ENCODE measurements at places on chromosomes 7 and 10.

GRCh38 chr10:92811986-92812385 lies 36.3 kb upstream of the EXOC6 start:
- DNase-seq, result no peak

DNA sequence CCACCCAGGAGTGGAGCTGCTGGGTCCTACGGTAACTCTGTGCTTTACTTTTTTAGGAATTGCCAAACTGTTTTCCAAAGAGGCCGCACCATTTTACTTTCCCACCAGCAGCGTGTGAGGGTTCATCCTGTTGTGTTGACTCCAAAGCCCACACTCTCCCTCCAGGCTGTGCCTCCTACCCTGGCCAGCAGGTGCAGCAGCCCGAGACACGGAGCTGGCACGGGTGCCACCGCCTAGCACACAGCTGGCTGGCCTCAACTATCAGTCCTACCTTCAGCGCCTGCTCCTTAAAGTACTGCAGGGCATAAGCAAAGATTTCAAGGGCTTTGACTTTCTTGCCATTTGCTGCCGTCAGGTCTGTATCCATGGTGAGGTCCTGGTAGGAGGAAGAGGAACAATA lies 44.0 kb downstream of the HSPA12A start:
- no peak for DNase-seq

DNA sequence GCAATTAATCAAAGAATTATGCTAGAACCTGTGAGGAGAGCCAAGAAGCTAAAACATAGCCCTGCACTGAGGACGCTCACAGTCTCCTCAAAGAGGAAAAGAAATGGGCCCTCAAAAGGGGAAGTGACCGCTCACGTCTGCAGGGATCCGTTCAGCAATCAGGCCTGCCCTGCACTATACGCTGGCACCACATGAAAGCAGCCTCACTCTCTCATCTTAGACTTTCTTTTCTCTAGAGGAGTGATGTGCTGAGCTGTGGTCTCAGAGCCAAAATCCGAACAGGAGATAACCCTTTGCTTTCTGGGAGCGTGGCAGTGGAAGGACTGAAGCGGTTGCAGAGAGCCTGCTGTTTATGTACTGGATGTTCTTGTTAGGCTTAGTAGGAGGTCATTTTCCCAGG lies 6.3 kb upstream of the IL2RA start:
- DNase-seq, result no peak

DNA sequence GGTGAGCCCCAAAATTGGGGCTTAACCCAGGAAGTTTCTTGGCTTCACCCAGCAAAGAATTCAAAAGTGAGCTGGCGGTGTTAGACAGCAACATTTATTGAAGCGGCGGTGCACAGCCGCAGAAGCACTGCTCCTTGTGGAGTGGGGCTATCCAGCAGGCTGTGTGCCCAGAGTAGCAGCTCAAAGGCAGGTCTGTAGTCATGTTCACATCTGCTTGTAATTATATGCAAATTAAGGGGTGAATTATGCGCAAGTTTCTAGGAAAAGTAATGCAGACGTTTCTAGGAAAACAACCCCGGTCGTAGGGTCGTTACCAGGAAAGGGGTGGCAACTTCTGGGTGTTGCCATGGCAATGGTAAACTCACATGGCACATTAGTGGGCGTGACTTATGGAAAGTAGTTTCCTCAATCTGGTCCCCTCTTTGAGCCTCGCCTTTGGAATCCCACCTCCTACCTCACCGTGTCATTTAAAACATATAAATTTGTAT lies 13.7 kb upstream of the KBTBD2 start:
- DNase-seq, result no peak

- no peak for DNase-seq
These were observed 11.5 kb downstream of the EGFR start for GRCh38 chr7:55030314-55030713.

- peak; percentile 37 for DNase-seq
These were observed 109.2 kb downstream of the EPC1 start for GRCh38 chr10:32237644-32238345.

DNA sequence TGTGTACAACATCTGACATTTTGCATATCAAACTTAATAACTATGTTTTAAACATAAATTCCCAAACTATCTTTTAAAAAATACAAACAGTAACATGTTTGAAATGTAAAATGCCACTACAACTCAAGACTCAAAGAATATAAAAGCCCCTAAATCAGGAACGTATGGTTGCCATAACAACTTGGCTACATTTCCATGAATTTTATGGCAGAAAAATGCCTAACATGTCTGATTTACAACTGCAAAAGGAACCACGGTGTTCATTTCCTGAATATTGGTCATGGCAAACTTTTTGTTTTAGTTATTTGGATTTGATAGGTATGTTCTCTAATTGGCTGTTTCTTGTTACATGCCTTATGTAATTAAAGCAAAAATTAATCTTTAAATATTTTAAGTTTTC lies 2.0 kb downstream of the SOSTDC1 start:
- no peak for DNase-seq

DNA sequence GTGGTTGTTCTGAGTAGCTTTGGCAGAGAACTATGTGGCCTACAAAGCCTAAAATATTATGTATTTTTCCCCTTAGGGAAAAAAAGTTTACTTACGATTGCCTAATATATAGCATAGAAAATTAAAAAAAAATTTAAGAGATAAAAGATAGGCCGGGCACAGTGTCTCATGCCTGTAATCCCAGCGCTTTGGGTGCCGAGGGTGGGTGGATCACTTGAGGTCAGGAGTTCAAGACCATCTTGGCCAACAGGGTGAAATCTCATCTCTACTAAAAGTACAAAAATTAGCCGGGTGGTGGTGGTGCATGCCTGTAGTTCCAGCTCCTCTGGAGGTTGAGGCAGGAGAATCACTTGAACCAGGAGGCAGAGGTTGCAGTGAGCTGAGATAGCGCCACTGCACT lies 439.2 kb upstream of the KLF6 start:
- DNase-seq, result no peak

DNA sequence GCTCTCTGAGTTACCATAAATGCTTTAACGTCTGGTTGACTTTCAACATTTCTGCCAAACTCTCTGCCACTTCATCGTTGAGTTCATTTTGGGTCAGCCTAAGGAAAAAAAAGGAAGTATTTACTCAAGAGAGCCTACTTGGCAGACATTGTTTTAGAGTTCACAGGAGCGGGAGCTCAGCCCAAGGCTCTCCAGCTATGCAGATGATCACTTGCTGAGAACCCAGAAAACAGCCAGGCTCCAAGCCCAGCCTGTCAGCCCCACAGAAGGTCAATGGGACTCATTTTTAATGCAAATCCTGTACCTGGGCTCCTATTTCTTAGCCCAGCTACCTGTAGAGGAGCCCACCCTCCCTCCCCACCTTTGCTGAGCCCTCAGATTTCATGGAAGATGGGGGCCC lies 45.5 kb downstream of the NOD1 start:
- DNase-seq, result peak; percentile 57

DNA sequence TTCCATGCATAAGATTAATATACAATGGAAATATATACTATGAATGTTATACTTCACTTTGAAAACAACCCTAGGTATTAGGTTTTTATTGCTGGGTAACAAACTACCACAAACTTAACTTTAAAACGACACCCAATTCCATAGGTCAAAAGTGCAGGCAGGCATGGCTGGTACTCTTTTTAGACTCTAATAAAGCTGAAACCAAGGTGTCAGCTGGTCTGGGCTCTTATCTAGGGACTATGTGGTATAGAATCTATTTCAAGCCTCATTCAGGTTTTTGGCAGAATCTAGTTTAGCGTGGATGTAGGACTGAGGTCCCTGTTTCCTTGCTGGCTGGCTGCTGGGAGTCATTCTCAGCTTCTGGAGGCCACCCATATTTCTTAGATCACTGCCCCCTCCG lies 65.0 kb upstream of the TMEM168 start:
- DNase-seq, result no peak

DNA sequence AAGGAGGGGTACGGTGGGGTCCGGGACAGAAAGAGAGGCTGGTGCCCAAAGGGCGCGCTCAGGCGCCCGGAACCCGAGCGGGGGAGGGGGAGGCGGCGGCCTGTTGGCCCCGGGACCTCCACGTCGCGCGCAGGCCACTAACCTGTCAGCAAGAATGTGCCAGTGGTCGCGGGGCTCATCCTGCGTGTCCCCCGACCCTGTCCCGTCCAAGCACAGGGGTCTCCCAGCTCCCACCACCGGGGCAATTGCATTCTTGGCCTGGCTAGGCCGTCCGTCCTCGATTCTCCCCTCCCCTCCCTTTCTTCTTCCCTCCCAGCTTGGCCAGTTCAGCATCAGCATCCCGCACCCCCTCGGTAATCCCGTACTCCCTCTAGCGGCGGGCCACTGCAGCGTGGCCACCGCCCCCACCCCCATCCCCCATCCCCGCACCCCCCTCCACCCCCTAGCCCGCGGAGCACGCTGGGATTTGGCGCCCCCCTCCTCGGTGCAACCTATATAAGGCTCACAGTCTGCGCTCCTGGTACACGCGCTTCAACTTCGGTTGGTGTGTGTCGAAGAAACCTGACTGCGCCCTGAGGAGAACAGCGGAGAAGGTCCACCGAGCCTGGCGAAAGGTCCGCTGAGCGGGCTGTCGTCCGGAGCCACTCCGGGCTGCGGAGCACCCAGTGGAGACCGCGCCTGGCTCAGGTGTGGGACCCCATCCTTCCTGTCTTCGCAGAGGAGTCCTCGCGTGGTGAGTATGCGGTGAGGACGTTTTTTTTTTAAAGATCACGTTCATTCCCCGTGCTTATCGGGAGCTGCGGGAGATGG lies at the start of gene SGCE:
SGCE (minus strand) TSS at position 286 of the 810 bp plus-strand sequence; CDS start at position 251, 35 bp downstream.
- no peak for DNase-seq

DNA sequence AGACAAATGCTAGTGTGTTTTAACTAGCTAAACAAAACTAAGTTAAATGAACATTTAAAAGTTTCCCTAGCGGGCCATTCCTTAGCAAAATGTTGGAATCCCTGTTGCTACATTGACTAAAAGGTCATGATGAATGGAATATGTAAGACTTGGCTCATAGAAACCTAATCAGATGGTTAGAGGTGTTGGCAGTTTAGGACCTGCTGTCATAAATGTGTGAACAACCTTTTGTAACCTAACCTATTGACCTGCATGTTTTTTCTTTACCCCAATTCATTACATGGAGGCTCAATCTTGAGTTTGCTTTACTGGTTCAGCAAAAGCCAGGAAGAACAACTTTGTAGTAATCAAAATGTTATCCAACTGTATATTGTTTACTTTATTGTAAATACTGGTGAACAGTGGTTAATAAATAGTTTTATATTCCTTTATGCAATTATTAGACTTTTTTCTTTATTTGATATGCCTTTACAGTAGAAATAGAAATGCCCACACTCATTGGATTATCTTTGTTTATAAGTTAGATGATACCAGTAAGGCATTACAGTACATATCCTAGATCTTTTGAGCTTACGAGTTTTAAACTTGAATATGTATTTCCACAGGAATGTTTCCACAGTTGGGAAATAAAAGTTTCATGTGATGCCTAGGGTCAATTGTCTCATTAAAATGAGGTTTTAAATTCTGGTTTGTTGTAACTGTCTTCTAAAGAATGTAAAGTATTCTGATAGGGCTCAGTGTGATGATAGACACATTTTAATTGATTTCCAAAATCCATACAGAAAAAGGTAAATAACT lies 11.6 kb downstream of the CBX3 start:
- no peak for DNase-seq
